ENCODE measurements at places on chromosomes 5 and 9. TPM values are rescaled to one million over a fixed set of nuclear protein-coding genes. Genes with fewer than 3 reads are reported as not detected.

TPM2 gene
- 636 TPM for total RNA-seq

ADAMTS12 gene
- total RNA-seq = 37.5 TPM

TNC gene
- 239 TPM for total RNA-seq

NKD2 gene
- 2.5 TPM for total RNA-seq

UNC13B gene
- total RNA-seq = 37.1 TPM

C7 gene
- total RNA-seq = 438 TPM

DNA sequence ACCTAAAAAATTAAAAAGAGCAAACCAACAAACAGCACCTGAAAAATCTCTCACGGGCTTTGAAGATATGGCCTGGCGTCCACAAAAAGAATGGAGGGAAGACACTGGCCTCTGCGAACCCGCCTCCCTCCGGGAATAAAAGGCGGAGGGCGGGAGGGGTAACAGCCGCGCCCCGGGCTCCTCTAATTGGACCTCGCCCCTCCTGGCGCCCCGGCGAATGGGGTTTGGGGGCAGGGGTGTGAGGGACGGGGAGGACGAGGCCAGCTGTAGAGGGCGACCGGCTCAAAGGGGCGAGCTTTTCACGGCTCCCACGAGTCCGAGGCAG is 753 bp downstream of the FANCC start:
- peak; percentile 47 for DNase-seq

SLC6A18 gene
- not detected for total RNA-seq

DNA sequence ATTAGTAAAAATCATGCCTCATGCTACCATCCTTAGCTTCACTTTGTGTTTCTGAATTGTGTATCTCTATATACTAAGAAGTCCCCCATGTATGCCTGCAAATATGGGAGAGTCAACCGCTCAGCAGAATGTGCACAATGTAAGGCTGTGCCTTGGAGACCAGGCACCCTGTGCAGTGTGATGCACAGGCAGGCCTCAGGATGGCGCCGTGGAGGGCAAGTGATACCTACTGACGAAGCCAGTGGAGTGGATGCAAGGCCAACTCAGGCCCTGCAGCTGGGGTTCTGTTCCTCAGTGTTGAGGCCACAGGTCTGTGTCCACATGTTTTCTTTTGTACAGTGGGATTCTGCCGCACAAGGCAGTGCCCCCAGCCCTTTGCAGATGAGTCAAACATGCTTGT is 28.4 kb downstream of the SYK start:
- DNase-seq = no peak

DNA sequence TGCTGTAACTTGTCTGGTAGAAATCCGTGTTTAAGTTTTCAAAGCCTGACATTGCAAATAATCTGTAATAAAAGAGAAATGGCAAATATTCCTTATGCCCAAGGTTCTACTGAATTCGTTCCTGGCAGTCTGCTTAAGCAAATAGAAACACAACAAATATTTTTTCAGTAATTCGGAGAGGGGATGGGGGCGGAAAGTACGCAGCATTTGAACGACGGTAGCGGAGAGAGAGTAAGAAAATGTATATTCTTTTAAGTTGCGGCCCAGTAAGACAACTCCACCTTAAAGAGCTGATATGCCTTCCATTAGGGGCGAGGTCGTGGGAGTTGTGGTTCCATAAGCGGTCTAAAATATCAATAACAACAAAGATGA is 569 bp downstream of the YIPF5 start:
- no peak for DNase-seq

All from uterus (tissue), 4 donors.